Activated gamma-delta T cell treated with Interleukin-2 at 50 U/mL for 16 hours (primary cell): ENCODE measurements at places on chromosomes 2 and 18.

DNA sequence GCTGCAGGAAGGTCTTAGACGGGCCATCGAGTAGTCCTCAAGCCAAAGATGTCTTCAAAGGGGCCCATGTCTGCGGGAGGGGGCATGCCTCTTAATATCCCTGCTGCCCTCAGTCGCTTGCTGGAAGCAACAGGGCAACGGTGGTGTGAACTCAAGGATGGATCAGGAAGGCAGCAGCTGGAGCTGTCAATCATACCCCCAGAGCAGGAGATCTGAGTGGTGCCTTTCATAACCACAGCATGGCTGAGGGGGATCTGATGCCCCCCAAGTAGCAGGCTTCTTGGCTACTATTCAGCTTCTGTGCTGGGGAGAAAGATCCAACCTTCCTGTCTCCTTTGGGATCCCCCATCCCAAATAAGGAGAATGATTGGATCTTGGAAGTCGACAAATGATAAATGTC, 46.4 kb downstream of the INSIG2 start:
- no peak for DNase-seq

- no peak for DNase-seq
Measured at GRCh38 chr2:42450136-42450535, 43.6 kb downstream of the KCNG3 start.

DNA sequence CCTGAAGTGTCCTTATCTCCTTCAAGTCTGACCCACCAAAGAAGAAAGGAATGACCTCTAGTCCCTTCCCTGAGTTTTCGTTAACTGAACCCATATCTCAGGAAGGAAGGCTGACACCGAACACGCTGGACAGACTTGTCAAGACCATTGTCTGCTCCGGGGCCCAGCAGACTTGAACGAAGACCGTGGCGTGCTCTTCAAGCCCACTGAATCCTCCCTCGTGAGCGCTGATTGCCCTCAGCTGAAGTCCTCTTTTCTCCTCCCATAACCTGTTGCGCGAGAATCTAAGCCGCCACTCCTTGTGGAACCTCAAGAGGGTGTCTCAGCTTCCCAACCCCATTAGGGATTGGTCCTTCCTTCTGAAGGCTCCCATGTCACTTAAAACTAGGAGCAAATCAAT, 634 bp upstream of the CNDP1 start:
- no peak for DNase-seq

DNA sequence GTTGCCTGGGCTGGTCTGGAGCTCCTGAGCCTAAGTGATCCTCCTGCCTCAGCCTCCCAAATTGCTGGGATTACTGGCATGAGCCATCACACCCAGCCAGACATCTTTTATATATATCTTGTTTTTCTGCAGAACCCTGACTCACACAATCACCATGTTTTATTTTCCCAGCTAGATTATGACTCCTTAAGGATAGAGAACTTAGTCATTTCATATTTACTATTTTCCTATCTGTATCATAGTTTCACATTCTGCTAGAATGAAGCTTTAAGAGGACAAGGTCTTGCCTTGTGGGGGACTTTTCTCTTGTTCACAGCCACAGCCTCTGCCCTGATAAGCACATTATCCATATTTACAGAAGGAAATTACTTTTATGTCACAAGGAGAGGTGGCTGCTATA, 73.9 kb downstream of the LBH start:
- no peak for DNase-seq
